Activated T-helper 1 cell treated with anti-CD3 and anti-CD28 coated beads, Interleukin-12 subunit alpha, Interleukin-12 subunit beta, Interleukin-2, Interleukin-4 antibody, amounts not matched to agents 30 ng/mL and 10 ng/mL and 1 ng/mL, durations not matched to agents 14 hours and 24 hours and 36 hours (primary cell): ENCODE measurements at places on chromosomes 2 and 18. TPM values are rescaled to one million over a fixed set of nuclear protein-coding genes. Genes with fewer than 3 reads are reported as not detected.

The ITGA6 gene
- 1.9 TPM in 2 replicates for total RNA-seq

The SMIM21 gene
- total RNA-seq, result not detected in 2 replicates

DNA sequence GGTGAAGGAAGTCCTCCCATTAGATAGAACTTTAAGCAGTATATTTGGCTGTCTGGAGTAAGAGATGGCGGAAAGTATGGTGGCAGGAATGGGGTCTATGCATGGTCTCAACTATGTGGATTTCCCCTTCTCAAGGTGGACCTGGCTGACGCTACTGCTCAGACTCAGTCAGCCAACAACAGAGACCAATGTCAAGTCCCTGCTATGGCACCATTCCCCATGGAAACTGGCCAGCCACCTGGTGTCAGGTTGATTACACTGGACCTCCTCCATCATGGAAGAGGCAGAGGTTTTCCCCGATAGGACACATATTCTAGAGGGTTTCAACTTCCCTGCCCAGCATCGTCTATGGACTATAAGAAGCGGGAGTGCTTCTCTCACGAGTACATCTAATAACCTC, 8.6 kb upstream of the FAHD2A start:
- peaks cover 2% of the 10 kb centered on the region for H3K27me3 ChIP-seq
- no peak overlapping the region for H3K4me3 ChIP-seq
- no peaks in the 10 kb centered on the region for H3K4me1 ChIP-seq
- H3K27ac ChIP-seq, result no peak overlapping the region

DNA sequence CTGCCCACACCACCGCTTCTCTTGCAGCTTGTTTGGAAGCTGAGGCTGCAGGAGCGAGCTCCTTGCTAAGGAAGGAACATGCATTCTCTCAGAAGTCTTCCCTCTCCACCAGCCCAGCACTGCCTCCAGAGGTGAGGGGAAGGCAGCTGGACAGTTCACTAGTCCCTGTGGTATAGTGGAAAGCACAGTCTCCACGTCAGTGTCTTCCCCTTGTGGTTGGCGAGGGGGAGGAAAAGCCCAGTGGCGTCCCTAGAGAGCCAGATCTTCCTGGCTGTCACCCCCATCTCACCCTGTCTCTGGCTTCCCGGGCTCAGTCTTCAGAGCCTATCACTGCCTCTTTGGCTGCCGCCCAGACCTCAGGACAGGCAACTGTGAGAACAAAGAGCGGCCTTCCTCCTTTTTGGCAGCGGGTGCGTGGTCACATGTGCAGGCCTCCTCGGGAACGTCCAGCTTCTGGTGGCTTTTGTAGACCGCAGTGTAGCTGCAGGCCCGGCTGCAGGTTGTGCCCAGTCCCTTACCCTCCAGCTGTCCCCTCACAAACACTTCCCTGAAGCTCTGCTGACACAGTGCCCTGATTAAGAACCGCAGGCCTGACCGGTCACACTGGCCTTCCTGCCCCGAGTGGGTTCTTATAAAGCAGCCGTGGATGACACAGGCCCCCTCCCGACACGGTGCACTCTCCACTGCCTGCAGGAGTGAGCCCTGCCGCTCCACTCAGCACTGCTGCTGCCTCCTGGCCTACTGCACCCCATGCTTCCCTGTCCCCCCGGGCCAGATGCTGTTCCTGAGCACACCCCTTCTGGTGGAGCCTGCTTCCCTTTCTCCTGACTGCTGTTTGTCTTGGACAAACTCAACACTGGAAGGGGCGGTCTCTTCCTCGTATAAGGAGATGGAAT, 90.9 kb downstream of the RNF144A start:
- no peak overlapping the region for H3K27ac ChIP-seq
- no peaks in the 10 kb centered on the region for H3K27me3 ChIP-seq
- H3K4me1 ChIP-seq, result peaks cover 4% of the 10 kb centered on the region

DNA sequence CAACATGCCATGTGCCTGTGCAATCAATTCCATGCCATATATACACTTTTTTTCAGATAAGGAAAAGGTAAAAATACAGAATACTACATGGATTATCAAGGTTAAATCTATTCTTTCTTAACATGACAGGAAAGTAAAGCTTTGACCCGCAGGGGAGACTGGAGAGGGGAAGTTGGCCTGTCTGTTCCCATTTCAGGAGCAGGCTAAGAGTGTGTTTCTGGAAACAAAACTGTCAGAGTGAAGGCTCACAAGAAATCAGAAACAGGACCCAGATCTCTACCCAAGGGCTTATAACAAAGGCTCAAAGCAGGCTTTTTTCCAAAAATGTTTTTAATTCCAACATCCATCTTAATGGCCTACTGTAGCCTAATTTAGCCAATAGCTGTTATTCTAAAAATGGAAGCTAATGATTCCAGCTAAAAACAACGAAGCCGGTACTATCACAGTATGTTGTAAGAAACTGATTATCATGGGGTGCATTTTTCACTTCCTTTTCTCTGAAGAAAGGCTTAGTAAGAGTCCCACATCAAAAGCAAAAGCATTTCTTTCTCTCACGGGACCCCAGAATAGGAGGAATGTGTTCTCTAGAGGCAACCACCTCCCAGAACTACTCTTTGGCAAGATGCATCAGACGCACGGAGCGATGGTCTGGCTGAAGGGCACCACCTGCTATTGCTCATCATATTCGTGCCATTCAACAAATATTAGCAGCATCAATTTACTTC, 41.4 kb downstream of the FECH start:
- no peak for DNase-seq
- no peaks in the 10 kb centered on the region for H3K36me3 ChIP-seq
- no peak overlapping the region for H3K27ac ChIP-seq
- peaks cover 2% of the 10 kb centered on the region for H3K27me3 ChIP-seq
